ENCODE measurements at places on chromosomes 6 and 20. TPM values are rescaled to one million over a fixed set of nuclear protein-coding genes. Genes with fewer than 3 reads are reported as not detected.
A peak's percentile ranks its signal among the peaks of the same experiment; 100 is the strongest.

TSHZ2 gene
- 2.4 TPM for total RNA-seq

GRCh38 chr6:139262519-139263300 is 29.1 kb downstream of the TXLNB start:
- DNase-seq, result no peak

GRCh38 chr6:21791581-21791980 is 198.0 kb downstream of the SOX4 start:
- no peak for DNase-seq

ITPR3 gene
- 1.2 TPM for total RNA-seq

DNA sequence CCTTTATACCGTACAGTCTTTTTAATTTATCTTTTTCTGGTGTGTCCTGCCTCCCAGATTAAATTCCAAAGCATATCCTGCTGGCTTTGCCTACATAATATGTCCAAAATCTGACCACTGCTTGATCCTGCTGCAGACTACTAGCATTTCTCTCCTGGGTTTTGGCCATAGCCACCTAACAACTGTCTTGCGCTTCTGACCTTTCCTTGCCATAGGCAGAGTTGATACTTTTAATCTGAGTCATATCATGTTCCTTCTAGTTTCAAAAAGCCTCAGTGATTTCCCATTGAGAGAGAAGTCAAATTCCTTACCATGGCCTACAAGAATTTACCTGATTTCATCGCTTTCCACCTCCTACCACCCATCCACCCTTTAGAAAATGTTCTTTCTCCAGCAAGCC is 104.8 kb downstream of the BCKDHB start:
- DNase-seq, result no peak

GRCh38 chr6:169912266-169913095 is 161.1 kb downstream of the ERMARD start:
- DNase-seq, result no peak

DNA sequence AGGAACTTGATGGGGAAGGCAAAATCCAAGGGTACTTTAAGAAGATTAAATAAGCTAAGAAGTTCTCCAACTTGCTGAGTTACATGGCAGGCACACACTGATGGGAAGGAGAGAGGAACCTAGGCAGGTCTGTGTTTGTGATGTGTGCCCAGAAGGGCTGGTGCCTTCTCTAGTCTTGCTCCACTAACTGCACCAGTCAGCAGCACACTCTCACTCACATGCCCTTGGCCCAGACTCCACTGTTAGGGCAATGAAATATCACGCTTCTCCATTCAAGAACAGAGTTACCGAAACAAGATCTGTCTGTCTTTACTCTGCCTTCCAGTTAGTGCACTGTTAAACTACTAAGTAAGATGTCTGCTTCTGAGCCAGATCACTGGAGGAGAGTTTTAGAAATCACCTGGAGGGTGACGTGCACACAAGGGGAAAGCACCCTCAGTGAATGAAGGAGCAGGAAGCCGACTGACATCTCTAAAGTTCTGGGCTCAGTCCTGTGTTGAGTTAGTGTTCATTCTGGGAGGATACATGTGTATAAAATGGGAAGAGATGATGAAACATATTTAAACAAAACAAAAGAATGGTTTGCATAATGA is 251.1 kb downstream of the FOXC1 start:
- DNase-seq, result no peak

GRCh38 chr6:63928613-63929012 is 293.0 kb downstream of the PHF3 start:
- DNase-seq, result no peak

OPRM1 gene
- 1.2 TPM for total RNA-seq

TFAP2A gene
- not detected for total RNA-seq

GRCh38 chr6:34810017-34810882 is 18.4 kb downstream of the BLTP3A start:
- DNase-seq, result no peak

KIF25 gene
- 0.41 TPM for total RNA-seq

- DNase-seq, result no peak
Measured at GRCh38 chr6:122452509-122452908, 19.1 kb downstream of the SERINC1 start.

DNA sequence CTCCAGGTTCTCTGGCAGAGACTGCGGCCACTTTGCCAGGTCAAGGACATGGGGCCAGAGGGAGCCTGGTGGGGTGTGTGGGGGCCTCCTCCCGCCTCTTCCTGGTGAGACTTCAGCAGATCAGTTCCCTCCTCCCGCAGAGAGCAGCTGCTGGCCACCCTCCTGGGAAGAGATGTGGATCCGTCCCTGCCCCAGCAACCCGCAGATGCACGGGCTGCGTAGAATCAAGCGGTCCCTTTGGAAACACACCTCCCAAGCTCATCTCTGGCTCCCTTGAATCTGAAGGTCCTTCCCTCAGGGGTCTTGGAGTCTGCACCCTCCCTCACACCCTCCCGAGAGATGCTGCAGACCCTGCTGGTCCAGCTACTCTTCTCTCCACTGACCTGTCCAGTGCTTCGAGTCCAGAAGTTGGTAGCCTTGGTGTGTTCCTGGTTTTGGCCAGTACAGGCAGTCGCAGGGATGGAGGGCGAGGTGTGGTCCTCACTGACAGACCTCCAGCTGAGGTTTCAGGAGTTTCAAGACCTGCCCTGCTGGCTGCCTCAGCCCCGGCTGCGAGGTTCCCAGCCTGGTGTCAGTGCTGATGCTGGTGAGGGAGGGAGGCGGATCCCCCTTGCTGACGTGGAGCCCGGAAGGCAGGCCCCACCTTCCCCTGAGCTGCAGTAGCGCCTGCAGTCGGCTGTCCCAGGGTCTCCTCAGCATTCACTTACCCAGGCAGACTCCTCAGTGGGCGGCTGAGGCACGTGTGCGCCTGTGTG is at the start of gene NPBWR2:
NPBWR2 (minus strand) TSS at position 585 of the 755 bp plus-strand sequence. CDS start 734 bp downstream, outside the sequence.
- DNase-seq, result no peak

BTNL2 gene
- total RNA-seq, result not detected

DNA sequence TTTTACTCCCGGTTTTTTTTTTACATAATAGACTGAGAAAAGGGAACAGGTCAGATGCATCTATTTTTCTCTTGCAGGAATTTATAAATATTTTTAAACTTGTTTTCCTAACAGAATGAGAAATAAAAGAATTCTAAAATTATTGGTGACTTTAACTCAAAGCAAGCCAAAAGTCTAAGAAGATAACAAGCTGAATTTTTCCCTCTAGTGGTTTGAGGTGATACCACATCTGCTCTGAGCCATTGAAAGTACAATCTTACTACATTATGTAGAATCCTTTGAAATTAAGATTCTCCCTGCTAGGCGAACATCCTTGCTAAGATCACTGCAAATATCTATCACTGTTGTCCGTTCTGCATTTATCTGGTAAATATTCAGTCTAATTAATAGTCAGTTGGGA is 10.7 kb upstream of the STMND1 start:
- no peak for DNase-seq

TENT5A gene
- 4.1 TPM for total RNA-seq

MATN4 gene
- total RNA-seq, result under 0.01 TPM

- DNase-seq, result no peak
Measured at GRCh38 chr6:141475259-141475658, 657.5 kb upstream of the GJE1 start.

- DNase-seq, result no peak
Measured at GRCh38 chr20:57208198-57208597, 58.2 kb downstream of the BMP7 start.

- DNase-seq, result no peak
Measured at GRCh38 chr6:134235937-134236751, 81.8 kb downstream of the SGK1 start.

- no peak for DNase-seq
Measured at GRCh38 chr20:44592366-44592765, 10.0 kb downstream of the PKIG start.

DNA sequence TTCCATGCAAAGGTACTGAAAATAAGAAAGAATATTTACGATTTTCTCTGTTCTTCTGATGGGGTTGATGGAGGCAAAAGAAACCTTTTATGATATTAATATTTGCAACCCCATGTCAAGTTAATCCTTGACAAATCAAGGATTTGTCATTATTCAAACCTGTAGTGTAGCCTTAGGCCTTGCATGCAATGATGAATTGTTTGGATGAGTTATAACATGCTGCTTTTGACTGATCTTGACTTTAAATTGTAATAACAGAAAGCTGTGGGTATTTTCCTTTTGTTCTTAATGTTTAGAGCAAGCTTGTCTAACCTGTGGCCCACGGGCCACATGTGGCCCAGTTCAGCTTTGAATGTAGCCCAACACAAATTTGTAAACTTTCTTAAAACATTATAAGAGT is 13.0 kb upstream of the BAG2 start:
- no peak for DNase-seq

POU5F1 gene
- total RNA-seq, result not detected

GRCh38 chr6:42616716-42617115 is 52.9 kb downstream of the UBR2 start:
- DNase-seq, result no peak

RBBP8NL gene
- total RNA-seq, result not detected

MAK gene
- under 0.01 TPM for total RNA-seq

RIPOR2 gene
- 17.9 TPM for total RNA-seq

GRCh38 chr20:50587291-50587961 is 77.2 kb downstream of the PTPN1 start:
- no peak for DNase-seq

- DNase-seq, result no peak
Measured at GRCh38 chr6:64955435-64955848, 751.6 kb downstream of the EYS start.

TGM3 gene
- total RNA-seq, result not detected

- no peak for DNase-seq
Measured at GRCh38 chr6:71250099-71250602, 38.5 kb upstream of the OGFRL1 start.

PBOV1 gene
- not detected for total RNA-seq

DNA sequence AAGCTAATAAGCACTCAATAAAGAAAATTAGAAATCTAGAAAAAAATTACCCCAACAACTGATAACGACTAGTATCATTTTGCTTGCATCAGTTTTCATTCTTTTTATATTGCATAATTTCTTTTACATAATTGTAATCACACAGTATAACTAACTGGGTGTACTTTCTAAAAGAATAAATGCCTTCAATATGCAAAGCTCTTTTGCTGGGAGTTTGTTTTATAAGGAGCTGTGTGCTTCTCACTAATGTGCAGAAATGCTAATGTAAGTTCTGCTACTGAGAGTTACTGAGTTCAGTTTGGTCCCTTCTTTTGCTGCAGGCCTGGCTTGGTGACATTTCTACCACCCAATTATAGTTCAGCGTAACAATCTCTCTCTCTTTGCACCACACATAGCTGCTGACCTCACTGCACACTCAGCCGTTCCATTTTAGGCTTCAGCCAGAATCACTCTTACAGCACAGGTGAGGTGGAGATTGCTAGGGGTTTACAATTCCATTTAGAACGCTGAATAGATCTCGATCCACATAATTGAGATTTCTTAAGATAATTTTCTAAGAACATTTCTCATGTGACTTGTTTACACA is 20.9 kb upstream of the KLHL31 start:
- DNase-seq, result no peak

DNA sequence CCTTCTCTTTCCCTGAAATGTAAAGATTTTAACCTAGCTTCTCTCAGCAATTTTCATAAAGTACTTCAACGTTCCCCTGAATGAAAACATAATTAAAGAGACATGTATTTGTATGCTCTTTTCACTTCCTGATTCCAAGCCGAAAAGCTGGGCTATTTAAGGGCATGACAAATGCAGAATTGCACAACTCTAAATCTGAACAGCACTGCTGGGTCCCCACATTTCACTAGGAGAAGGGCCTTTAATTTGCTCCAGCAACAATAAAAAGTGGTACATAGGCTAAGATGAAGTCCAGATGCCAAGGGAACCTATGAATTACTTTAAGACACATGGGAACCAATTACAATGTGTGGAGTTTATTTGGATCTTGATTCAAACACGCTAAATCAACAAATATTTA is 42.0 kb downstream of the IRAK1BP1 start:
- DNase-seq, result peak; percentile 6
